PC-3 (cell line): ENCODE measurements at places on chromosomes 3 and 15.
A peak's percentile ranks its signal among the peaks of the same experiment; 100 is the strongest.

DNA sequence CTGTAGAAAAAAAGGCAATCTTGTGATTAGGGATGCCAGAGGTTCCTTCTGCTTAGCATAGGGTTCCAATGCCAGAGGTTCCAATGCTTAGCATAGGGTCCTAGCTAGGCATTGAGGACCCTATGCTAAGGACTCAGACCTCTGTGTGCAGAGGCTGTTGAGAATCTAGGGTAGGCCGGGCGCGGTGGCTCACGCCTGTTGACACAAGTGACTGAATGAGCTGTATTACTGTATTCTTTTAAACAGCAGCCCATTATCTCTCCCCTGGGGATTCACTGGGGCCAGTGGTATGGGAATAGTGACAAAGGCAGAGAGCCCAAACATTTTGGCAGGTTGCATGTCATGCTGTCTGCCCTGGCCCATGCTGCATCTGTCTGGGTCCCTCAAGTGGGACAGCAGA, 16.2 kb downstream of the PAK6 start:
- DNase-seq: no peak

DNA sequence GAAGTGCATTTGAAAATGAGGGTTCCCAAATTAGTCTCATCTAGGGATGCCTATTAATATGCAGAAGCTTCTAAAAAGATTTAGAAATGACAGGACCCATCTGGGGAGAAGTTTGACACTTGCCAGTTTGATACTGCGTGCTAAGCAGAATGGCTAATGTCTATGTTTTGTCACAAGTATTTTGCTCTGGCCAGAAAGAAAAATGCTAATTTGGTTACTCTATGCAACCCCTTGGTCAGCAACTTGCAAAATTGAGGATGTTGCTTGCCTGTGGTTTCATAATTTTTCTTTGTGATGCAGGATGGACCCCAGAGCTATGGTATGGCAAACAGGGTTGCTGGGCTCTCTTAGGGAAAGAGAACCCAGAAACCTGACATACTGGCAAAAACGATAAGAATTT, 148.2 kb downstream of the FMN1 start:
- no peak for DNase-seq

DNA sequence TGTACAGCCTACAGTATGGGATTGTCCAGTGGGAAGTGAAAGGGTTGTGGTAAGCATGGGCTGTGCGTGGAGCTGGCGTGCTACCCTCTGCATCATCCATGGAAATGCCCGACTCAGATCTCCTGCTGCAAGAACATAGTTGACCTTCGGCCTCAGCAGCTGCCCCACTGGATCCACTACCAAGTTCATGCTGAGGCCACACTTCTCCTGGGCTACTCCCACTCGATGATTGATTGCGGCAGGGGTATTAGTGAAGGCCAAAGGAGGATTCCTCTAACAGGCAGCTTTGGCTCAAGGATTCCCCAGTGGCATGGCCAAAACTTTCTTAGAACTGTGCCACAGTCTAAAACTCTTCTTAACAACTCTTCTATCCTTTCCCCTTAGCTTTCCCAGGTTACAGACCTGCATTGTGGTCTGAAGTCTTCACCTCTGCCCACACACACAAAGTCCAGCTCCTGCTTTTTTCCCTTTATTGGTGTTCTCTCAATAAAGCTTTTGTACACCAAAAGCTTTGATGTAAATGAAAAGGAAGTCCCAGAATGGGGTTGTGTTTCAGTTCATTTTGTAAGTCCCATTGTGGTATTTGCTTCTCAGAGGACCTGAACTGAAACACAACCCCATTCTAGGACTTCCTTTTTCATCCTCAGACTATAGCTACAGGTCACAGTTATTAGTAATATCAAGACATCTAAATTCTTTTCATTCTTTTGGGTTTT, 4.9 kb upstream of the TBC1D5 start:
- no peak for DNase-seq

DNA sequence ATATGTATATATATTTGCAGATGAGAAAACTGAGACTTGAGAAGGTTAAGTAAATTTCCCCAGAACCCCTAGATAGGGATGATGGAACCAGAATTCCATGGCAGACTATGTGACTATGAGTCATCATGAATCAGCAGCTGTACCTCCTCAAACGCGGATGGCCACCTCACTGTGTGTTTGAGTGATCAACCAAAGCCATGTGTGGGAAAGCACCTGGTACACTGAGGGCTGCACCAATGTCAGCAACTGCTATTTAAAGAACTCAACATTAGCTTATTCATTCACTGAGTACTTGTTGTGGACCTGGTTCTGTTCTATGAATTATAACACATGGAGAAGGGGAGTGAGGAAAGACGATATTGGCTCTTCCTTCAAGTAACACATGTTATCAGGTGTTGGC, 377.0 kb downstream of the GAP43 start:
- peak; percentile 93 for DNase-seq

DNA sequence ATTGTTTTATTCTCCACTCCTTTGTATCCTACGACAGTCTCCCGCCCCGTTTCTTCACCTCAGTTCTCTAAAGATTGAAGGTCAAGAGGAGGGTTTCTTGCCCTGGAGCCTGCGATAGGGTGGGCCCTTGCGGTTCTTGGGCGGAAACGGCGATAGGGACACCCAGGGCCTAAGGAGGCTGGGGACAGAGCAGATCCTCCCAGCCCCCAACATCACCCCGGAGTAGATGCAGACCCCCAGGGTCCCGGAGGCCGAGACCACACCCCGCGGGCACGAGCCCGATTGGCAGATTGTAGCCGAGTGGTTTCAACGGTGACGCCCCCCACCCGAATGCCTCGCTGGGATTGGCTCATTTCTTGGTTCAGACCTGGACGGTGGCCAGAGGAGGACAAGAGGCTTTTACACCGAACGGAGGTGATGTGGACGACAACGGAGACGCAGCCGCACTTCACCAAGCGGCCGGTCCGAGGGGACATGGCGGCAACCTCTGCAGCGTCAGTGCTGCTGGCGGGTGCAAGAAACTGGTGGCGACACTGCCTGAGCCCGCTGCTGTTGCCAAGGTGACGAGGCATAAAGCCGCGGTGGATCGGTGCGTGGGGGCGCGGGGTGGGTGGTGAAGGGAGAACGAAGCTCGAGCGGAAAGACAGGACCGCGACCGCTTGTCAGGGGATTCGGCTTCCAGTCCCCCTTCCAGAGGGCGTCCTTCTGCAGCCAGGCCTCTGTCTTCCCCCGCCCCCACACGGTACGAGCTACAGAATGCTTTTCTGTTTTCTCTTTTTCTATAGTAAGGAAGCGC, 19.0 kb upstream of the MCF2L2 start:
- peak; percentile 90 for DNase-seq

DNA sequence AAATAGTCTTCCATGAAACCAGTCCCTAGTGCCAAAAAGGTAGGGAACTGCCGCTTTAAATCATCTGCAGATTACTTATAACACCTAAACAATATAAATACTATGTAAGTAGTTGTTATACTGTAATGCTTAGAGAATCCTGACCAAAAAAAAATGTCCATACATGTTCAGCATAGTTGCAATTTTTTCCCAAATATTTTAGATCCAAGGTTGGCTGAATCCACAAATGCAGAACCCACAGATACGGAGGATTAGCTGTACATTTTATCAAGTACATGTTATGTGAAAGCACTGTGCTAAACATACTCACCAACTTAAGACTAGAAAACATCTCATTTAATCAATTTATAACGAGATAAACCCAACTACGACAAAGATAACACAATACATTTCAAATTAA, 9.3 kb downstream of the MSL2 start:
- DNase-seq: no peak

DNA sequence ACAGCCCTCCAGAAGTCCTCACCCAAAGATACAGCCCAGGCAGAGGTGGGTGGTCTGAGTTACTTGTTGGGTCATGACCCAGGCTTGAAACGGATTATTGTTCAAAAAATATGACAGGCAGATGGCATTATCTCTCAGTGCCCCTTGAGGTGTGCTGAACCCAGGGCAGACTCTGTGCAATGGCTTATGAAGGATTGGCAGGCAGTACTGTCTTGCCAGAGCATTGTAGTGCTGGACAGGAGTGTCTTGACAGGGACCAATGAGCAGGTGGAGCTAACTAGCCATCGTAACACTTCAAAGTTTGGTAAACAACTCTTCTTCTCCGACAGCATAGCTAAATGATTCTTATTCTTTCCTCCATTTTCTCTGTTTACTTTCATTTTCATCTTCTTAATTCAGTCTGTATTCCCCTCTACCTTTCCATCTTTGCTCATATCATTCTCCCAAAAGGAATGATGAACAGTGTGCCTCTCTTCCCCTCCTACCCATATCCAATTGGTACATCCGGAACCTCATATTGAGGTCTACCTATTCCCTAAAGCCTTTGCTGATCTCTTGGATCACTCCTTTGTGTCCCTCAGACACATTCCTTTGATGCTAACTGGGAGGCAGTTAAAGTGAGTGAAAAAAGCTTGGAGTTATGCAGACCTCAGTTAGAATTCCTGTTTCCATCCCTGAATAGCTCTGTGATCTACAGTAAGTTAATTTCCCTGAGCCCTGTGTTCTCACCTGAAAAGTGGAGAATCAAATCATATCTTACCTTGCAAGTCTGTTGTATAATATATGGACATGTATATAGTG, 2.6 kb upstream of the IL20RB start:
- DNase-seq: no peak

DNA sequence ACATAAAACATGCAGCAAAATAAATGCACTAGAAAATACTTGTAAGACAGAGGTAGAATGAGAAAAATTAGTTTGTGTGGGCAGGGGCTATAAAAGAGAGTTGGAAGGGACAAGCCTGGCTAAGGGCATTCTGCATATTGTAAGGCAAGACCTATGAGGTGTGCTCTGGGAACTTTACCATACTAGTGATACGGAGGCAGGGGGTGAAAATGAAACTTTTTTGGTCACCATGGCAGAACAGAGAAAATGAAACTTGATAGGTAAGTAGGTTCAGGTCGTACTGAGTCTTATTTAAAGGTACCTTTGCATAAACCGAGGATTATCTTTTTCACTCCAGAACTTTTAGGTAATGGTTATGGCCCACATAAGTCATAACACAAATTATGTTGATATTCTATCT, 74.7 kb upstream of the ACKR4 start:
- DNase-seq: no peak

DNA sequence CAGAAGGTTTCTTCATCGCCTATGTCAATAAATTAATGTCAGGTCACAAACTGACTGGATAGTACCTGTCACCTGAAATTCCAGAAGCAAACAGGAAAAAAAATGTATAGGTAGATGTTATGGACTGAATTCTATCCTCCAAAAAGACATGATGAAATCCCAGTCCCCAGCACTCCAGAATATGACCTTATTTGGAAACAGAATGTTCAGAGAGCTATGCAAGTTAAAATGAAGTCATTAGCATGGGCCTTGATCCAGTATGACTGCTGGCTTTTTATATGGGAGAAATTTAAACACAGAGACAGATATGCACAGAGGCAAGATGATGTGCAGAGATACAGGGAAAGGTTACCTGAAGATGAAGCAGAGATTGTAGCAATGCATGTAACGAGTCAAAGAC, 953.4 kb downstream of the ZPLD1 start:
- DNase-seq: no peak

DNA sequence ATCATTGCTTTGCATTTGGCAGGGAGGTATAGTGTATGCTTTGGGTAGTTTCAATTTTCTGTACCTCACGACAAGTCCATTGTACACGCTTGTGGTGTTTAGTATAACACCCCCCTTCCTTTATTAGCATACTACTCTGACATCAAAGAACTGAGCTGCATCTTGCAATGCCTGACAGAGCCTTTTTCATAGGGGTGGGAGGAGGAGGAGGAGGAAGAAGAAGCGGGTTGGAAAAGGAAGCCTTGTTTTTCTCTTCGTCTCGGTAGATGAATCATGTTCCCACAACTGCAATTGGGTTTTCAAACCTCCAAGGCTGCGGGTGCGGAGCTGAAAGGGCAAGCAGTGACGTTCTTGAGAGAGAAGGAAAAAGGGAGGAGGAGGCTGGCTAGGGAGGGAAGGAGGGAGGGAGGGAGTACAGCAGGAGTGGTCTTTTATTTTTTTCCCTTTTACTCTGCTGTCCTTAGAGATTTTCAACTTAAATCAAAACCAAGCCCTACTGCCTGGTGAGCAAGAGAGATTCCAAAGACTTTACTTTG, 175.7 kb downstream of the KLHL25 start:
- DNase-seq: no peak

DNA sequence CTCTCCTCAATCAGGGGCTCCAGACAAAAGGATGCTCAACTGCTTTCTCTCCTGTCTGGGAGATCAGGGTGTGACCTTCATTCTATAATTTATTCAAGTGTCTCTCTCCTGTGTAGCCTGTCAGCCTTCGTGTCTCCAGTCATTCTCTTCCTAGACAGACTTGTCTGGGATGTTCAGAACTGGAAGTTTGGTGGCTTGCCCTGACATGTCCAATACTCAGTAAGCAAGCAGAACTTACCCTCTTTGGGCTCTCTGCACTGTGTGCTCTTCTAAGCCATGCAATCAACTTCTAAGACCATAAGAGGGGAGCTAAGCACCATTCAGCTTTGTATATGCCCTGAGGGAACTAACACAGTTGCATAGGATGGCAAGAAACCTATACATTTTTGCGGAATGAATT, 14.1 kb downstream of the ACKR2 start:
- no peak for DNase-seq

- DNase-seq: no peak
Observed at GRCh38 chr3:152626226-152626625, 208.7 kb upstream of the P2RY1 start.

GRCh38 chr15:69663982-69664381, 211.4 kb downstream of the RPLP1 start:
- DNase-seq: no peak

- DNase-seq: no peak
Observed at GRCh38 chr15:77646104-77646694, 13.5 kb upstream of the LINGO1 start.

GRCh38 chr3:112958811-112959560, 15.9 kb downstream of the CD200R1 start:
- no peak for DNase-seq

GRCh38 chr3:147838652-147839051, 429.5 kb downstream of the ZIC1 start:
- peak; percentile 18 for DNase-seq

GRCh38 chr3:30199096-30199759, 407.2 kb upstream of the TGFBR2 start:
- peak; percentile 77 for DNase-seq

DNA sequence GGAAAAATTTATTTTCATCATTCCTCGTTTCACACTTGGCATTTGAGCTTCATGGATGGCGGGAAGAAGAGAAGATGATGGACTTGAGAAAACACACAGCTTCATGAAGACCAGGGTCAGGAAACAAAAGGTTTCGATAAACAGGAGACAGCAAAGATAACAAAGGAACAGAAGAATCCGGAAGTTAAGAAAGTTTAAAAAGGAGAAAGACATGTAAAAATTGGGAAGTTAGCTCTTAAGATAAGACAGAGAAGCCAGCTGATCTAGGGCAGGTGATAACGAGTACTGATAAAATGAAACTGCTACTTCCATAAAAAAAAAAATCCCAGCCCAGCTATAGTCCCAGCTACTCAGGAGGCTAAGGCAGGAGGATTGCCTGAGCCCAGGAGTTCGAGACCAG, 23.9 kb downstream of the IL5RA start:
- no peak for DNase-seq

GRCh38 chr15:48751595-48751994, 59.3 kb downstream of the CEP152 start:
- DNase-seq: no peak

- DNase-seq: peak; percentile 50
Observed at GRCh38 chr3:50632450-50632849, 15.5 kb downstream of the MAPKAPK3 start.
